ENCODE measurements at places on chromosomes 11 and 22.

GRCh38 chr22:18101536-18101935, 9.1 kb upstream of the TUBA8 start:
- peak; percentile 11 for DNase-seq

DNA sequence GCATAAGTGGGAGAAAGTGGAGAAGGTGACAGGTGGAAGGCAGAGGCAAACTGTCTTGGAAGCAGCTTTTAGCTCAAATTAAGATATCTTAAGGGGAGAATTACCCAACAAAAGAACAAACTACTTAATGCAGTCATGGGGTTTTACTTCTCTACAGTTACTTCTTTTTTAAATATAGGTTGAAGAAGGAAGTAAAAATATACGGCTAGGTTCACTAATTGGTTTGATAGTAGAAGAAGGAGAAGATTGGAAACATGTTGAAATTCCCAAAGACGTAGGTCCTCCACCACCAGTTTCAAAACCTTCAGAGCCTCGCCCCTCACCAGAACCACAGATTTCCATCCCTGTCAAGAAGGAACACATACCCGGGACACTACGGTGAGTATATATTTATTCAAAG, 40.8 kb downstream of the PDHX start:
- DNase-seq, result no peak

GRCh38 chr22:45096256-45096907, 67.3 kb upstream of the NUP50 start:
- DNase-seq, result peak; percentile 28

GRCh38 chr11:73229321-73229895, 11.3 kb downstream of the P2RY2 start:
- DNase-seq, result no peak

DNA sequence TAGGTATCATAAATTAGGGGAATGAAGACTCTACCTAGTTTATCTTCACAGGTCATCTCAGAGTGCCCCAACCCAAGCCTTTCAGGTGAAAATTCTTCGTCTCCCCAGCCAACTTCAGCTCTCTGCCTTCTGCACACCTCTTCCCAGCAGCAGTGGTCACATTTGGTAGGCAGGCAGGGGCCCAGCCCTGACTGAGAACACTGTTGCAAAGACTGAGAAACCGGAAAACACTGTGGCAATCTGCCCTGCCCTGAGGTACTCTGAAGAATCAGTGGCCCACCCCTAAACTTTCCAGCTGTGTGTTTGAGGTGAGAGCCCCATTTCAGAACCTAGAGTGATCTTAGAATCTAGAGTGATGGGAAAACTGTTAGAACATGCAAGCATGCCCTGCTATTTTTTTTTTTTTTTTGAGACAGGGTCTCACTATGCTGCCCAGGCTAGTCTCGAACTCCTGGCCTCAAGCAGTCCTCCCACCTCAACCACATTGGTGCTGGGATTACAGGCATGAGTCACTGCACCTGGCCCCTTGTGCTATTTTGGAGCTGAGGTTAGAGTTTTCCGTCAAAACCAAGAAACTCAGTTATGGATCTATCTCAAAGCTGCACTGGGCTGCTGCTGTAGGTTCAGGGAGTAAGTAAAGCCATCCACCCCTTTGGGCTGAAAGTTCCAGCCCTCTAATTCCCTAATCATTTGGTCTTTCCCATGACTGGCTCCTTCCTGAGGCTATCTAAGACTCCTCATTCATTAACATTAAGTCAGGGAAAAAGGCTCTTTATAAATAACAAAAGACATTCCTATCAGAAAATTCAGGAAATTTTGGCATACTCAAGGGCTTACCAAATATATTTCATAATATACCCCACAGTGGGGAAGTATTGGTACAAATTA, 1.7 kb upstream of the LDHA start:
- DNase-seq, result no peak

DNA sequence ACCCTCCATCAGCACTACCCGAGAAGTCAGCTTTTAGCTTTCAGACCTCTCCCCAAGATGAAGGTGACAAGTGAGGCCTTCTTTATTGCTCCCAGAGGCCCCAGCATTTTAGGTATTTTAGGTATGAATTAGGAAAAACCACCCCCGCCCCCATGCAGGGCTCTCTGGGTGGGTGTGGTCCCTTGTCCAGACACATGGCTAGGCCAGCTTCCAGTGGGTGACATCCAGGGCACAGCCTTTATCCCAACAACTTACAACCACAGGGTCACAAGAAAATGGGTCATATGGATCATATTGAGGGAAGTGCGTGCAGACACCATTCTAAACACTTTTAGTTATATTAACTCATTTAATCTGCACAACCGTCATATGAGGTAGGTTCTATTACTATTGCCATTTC, 42.1 kb downstream of the RIBC2 start:
- DNase-seq, result no peak

DNA sequence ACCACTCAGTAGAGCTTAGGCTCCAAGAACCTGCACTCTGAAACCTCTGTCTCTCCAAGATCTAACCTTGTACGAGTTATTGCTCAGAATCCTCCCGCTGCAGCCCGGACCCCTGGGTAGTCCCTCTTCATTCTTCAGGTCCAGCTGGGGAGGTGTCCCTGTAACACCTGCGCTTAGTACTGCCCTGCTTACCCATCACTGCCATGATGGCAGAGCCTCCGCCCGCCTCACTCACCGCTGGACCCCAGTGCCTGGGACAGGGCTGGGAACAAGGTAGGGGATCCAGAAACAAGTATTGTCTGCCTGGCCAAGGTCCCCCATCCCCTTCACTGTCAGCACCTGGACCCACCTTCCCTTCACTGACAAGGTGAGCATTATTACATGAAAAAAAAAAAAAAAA, 50.3 kb downstream of the THAP12 start:
- no peak for DNase-seq

DNA sequence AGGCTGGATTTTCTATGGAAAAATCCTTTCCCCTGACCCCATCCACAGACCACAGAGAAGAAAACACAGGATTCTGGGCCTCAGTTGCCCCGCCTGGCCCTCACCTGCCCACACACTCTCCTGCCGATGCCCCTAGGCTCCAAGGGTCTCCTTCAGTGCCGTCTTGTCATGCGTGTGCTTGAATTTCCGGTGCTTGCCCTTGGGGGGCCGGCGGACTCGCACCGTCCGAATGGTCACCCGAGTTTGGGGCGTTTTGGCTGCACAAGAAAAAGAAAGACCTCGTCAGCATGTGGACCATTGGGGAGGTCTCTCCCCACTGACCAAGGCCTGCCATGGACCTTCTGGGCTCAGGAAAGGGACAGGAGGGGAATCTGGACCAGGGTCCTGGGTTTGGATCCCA, 19.2 kb downstream of the PDGFB start:
- no peak for DNase-seq

DNA sequence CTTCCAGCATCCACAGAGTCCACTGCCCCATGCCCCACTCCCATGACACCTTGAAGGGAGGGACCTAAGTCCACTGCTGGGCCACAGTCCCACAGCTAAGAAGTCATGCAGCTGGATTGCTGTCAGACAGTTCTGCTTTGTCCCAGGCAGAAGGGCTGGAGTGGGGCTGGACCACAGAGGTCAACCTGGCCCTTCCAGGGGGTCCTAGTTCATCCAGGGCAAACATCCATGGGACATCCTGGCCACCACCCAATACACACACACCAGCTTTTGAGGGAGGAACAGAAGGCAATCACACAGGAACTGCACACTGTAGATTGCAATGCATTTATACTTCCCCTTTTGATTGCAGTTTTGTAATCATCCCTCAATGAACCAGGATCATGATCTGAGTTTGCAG, 11.3 kb upstream of the APOL4 start:
- no peak for DNase-seq

DNA sequence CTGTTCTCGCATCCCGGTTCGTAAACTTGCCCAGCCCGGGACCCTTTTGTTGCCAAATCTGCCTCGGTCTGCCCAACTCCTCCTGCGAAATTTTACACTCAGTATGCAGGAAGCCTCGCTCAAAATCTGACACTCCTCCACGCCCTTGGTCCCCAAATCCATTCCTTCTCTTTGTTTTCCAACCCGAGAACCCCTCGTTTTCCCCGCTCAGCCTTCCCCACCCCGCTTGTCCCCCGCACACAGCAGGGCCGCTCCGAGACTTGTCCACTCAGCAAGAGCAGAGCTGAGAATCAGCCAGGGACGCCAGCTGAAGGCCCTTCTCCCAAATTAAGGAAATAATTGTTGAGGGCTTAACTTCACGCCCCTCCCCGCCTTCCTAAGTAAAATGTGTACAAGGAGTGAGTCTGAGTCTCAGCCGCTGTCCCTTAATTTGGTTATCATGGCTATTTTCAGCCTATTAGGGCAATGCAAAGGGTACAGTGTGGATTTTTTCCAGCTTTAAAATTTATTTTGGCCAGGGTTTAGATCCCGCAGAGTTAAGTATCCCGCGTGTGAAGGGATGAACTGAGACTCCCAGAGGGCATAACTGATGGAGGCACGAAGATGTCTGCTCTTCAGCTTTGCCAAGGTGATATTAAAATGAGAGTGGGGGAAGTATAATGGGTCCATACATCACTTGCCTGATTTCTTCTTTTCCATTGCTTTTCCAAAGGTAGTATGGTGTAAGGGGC, 581 bp upstream of the FBXO3 start:
- DNase-seq, result no peak

DNA sequence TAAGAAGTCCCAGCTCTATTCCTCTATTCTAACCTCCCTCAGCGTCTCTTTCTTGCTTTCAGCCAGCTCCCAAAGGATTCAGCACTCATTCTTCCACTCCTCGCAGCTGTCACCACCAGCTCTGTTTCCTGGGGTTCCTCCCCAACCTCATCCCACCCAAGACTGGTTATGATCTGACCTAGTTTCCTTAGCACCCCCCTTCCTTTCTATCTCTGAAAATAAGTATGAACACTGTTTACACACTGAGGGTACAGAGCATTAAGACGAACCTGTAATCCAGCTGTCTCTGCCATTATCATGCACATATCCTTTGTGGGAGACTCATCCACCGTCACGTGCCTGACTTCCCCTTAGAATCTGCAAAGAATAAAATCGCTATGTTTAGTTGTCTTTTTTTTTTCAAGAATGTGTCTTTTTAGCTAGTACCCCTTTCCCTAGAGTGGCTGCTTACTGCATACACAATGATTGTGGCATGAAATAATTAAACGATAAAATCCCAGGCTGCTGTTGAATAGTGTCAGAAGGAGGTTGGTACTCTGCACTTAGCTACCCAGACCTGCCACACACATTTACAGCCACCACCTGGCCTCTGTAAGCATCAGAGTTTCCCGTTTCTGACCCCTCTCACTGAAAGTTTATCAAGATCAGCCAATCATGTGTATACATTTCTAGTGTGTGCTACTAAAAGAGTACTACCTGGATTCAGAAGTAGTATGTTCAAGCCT, 26.9 kb upstream of the CSTF3 start:
- DNase-seq, result no peak

DNA sequence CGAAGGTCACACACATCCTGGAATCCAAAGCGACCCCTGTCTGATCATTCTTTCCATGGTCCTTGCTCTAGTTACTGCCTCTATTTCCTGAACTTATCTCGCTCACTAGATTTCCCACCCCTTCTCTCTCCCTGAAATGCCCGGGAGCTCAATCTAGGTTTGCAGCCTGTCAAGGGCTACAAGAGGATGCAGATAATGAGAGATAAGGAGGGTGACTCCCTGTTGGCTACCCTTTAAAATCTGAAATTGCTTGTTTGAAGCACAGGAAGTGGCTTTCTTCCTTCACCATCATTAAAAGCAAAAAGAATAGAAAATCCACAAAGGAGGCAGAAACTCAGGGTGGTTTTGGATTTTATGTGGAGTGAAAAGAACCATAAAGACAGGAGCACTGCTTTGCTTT, 13.0 kb upstream of the FLI1 start:
- DNase-seq, result no peak

DNA sequence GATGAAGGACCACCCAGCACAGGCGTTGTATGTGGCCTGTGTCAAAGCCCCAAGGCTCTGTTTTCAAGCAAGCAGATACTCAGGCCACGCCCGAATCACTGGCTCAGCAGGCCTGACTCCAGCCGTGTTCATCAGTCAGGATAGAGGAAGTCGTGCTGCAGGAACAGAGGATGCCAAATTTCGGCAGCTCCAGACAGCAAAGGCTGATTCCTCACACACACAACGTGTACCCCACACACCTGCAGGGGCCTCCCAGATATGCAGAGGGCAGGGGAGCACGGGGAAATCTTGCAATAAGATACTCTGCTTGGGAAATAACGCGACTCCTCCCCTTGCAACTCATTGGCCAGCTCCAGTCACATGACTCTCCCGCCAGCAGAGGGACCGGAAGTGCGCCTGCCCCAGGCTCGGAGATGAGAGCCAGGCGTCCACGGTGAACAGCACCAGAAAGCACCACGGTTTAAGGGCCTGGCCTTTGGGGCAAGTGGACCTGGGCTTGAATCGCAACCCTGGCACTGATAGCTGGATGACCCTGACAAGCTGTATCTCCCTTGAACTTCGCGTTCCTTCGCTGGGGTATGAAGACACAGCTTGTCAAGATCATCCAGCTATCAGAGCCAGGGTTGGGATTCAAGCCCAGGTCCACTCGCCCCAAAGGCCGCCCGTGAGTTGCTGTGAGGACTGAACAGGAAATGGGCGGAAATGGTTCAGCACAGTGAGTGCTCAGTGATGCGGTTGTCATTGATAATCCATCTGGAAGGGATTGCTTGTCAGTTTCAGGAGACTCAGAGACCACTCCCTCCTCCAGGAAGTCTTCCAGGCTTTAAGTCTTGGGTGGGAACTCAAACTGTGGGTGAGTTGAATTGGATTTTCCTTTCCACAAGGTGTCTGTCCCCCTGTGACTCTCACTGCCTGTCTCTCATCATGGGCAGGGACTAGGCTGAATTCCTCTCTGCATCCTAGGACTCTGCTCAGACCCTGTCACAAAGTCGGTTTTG, 88.5 kb downstream of the MYEOV start:
- DNase-seq, result no peak

- DNase-seq, result peak; percentile 22
Observed at GRCh38 chr11:123742031-123742723, 717 bp upstream of the ZNF202 start.

GRCh38 chr11:14645015-14645912, 1.7 kb downstream of the PDE3B start:
- DNase-seq, result no peak

DNA sequence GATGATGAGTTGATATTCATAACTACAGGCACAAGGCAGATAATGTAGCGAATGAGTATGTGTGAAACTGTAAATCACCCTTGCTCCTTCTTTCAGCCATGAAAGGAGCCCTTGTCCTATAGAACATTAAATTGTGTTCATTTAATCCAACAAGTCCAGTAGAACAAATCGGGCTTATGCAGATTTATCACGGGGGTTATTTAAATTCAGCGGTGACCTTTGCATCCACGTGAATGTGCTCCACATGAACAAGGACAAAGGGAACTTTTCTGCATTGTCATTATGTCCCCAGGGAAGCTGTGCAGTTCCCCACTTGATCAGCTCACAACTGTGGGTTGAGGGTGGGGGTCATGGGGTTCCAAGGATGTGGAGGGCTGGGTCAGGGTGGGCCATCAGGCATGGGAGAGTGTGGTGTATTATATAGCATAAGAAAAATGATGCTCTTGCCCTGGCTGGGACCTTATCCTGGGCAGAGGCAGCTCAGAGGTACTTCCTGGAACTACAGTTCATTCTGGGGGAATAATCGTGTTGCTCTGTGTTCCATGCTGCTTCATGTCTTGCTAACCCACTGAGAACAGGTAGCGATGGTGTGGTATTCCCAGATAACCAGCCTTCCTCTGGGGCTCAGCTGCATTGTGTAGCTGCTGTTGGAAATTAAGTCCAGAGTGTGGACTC, 306.6 kb downstream of the FAT3 start:
- DNase-seq, result no peak

GRCh38 chr11:83571302-83571701, 285.1 kb upstream of the CCDC90B start:
- DNase-seq, result no peak

- DNase-seq, result no peak
Observed at GRCh38 chr11:76831686-76832310, 28.9 kb upstream of the ACER3 start.

- DNase-seq, result no peak
Observed at GRCh38 chr11:22459048-22459447, 120.9 kb downstream of the SLC17A6 start.

Measured in kidney glomerular epithelial cell (primary cell).